ENCODE measurements at places on chromosomes 5 and 9.

DNA sequence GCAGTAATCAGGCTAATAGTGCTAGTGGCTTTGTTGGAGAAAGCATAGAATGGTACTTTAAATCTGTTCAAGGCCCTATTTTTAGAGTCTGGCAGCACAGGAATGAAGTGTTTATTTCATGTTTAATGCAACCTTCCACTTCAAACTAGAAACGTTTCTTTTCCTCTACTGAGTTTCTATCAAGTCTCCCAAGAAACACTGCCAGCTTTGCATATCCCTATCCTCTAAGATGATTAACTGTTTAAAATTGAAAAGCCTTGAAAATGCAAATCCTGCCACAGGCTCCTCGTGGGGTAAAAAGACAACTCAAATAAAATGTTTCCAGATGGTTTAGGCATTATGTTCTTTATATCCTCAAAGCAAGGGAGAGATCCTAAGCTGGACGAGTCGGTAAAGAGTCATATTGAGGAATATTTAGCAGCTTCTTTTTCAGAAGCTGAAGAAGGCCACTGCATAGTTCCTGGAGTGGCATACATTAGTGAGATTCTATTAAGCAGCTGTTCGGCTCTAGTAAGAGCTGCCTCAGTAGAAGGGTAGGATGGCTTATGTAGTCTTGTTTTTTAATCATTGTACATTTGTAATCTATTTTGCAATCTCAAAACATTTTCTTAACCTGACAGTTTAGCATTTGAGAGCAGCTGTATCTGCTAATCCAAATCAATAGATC is 251.2 kb downstream of the CHSY3 start:
- no peak for DNase-seq

- no peak for DNase-seq
Observed at GRCh38 chr5:135034963-135035677, 1.1 kb upstream of the PITX1 start.

DNA sequence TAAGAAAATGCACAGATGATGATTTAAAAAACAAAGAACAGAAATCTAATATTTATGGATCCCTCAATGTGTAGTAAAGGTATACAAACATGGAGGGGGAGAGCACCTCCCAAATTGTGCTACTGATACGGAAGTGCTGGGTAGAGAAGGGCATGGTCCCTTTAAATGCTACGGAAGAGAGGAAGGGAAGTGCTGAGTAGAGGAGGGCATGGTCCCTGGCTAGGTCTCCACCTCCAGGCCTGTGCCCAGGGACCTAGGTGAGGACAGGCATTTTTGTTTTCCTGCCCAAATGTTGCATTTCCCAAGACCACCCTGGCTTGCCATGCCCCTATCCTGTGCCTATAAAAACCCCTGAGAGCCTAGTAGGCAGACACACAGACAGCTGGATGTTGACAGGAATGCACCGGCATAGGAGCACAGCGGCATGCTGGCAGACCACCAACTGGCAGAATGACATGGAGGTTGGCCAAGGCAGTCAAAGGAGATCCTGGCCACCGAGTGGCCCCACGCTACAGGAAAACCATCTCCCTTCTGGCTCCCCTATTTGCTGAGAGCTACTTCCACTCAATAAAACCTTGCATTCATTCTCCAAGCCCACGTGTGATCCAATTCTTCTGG is 62.1 kb upstream of the SPDL1 start:
- no peak for DNase-seq

DNA sequence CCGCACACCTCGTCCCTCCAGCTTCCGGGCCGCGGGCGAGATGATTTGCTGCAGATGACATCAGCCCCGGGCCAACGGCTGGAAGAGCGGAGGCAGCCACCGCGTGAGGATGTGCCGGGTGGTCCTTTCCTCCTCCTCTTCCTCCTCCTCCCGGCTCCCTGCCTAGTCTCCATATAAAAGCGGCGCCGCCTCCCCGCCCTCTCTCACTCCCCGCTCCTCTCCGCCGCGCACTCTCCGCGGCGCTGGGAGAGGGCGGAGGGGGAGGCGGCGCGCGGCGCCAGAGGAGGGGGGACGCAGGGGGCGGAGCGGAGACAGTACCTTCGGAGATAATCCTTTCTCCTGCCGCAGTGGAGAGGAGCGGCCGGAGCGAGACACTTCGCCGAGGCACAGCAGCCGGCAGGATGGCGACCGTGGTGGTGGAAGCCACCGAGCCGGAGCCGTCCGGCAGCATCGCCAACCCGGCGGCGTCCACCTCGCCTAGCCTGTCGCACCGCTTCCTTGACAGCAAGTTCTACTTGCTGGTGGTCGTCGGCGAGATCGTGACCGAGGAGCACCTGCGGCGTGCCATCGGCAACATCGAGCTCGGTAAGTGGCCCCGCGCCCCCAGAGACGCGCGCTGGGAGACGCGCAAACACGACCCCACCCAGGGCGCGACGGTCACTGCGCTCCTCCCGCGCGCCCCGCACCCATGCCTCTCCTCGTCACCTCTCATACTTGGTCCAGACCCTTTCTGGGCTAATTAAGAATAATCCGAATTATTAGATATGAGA is at the start of gene MAP1B:
Gene MAP1B (plus strand): TSS at position 345 of the 770 bp plus-strand sequence. CDS start 57 bp downstream, at position 402.
- no peak for DNase-seq
